Panc1 (cell line): ENCODE measurements at places on chromosomes 16 and 17. TPM values are rescaled to one million over a fixed set of nuclear protein-coding genes. Genes with fewer than 3 reads are reported as not detected.

SEPTIN12 gene
- total RNA-seq: not detected

TSPOAP1 gene
- total RNA-seq: 0.05 TPM

NPIPB9 gene
- 0.90 TPM for total RNA-seq

ZNF597 gene
- total RNA-seq: 2.7 TPM

HS3ST3A1 gene
- 0.31 TPM for total RNA-seq

HS3ST6 gene
- 3.3 TPM for total RNA-seq

ATF7IP2 gene
- total RNA-seq: 25.2 TPM

MYL11 gene
- total RNA-seq: not detected

DNA sequence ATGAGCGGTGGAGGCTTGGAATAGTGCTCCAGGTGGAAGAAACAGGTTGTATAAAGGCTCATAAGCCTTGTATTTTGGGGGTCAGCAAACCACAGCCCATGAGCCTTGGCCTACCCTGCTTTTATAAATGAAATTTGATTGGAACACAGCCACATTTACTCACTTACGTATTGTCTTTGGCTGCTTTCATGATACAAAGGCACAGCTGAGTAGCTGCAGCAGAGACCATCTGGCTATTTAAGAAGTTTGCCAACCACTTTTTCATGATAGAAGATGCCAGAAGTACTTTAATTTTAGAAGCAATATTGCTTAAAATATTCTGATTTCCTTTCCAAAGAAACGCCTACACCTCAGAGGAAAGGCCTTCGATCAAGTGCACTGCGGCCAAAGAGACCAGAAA lies 73.8 kb downstream of the C17orf58 start:
- H3K4me3 ChIP-seq: no peak overlapping the region
- DNase-seq: no peak
- H3K4me1 ChIP-seq: no peaks in the 10 kb centered on the region
- H3K27me3 ChIP-seq: no peaks in the 10 kb centered on the region
- H3K36me3 ChIP-seq: peaks cover 13% of the 10 kb centered on the region; the same call in 1 of the 2 replicates

GRCh38 chr16:70678898-70679670 lies 6.8 kb downstream of the MTSS2 start:
- no peaks in the 10 kb centered on the region for H3K36me3 ChIP-seq
- H3K4me3 ChIP-seq: no peak overlapping the region
- no peaks in the 10 kb centered on the region for H3K27me3 ChIP-seq
- peaks cover 20% of the 10 kb centered on the region for H3K4me1 ChIP-seq
- H3K27ac ChIP-seq: no peak overlapping the region

- no peak overlapping the region for H3K27ac ChIP-seq
- no peaks in the 10 kb centered on the region for H3K27me3 ChIP-seq
- no peak overlapping the region for H3K4me3 ChIP-seq
- no peaks in the 10 kb centered on the region for H3K4me1 ChIP-seq
- DNase-seq: no peak
Observed at GRCh38 chr17:540631-541030, 174.0 kb downstream of the VPS53 start.

DNA sequence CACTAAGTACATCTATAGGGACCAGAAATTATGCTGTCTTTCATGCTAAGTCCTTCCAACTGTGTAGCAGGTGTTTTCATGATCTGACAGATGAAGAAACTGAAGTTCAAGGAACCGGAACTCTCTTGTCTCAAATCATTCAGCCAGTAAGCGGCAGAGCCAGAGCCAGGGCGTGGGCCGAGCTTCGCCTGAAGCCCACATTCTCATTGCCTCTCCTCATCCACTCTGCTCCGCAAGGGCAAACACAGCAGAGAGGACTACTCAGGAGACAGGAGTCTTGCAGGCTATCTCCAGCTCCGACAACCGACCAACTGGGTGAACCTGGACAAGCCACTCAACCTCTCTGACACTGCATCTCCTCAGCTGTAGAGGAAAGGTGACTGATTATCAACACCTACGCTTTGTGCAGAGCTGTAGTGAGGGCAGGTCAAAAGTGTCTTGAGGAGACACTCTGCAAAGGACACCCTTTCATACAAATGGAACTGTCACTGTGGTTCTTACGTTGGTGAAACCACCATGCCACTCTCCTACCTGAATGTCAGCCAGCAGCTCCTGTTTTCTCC lies 72.9 kb downstream of the CYTH1 start:
- H3K4me3 ChIP-seq: no peak overlapping the region
- H3K4me1 ChIP-seq: peaks cover 15% of the 10 kb centered on the region; the same call in 1 of the 2 replicates
- no peak overlapping the region for H3K27ac ChIP-seq
- H3K36me3 ChIP-seq: 0 out of 2 replicates have a peak, but pooled peaks cover 2% of the 10 kb centered on the region

DNA sequence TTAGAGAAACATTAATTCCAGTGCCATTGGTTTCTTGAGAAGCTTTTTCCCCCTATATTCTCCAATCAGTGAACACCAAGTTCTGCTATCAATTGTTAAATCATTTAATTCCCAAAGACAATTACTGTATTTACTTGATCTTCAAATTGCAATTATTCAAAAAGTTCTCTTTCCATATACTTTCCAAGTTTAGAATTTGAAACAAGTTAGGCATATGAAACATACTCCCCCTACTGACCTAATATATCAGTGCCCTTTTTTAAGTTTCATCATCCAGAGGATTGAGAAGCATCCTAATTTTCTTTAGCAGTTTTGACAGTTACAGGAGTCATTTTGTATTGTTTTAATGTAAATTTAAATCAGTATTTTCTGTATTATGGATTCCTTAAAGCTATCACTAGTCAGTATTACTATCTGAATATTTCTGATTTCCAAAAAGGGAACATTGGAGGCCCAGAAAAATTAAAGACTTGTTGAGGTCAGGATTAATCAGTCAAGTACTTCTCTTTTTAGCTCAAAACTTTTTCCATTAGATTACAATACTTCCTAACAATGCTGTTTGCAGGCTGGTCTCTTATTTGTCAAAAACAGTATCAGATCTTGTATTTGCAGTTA lies 16.3 kb downstream of the MEIOC start:
- no peaks in the 10 kb centered on the region for H3K27me3 ChIP-seq
- H3K36me3 ChIP-seq: no peaks in the 10 kb centered on the region; the same call in 1 of the 2 replicates
- H3K4me3 ChIP-seq: no peak overlapping the region

DNA sequence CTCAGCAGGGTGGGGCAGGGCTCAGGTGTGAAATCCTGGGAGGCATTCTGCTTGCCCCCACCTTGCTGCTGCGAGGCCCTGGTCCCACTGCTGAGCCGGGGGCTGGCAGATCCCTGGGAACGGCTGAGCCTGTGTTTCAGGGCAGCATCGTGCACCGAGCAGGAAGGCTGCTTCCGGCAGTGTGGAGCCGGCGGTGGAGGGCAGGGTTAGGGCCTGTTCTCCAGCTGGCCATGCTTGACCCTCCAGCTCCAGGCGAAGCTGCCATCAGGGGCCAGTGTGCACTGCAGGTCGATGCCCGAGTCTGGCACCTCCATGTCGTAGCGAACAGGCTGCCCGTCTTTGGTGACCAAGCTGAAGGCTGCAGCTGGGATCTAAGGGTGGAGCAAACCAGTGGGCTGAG lies 2.5 kb upstream of the SPATA32 start:
- no peaks in the 10 kb centered on the region for H3K27me3 ChIP-seq
- peaks cover 6% of the 10 kb centered on the region for H3K36me3 ChIP-seq
- H3K4me1 ChIP-seq: peaks cover 73% of the 10 kb centered on the region
- DNase-seq: no peak
- peak overlapping the region; percentile 52 for H3K27ac ChIP-seq

GRCh38 chr17:72872396-72872795 lies 220.1 kb downstream of the SLC39A11 start:
- no peak for DNase-seq
- H3K27ac ChIP-seq: no peak overlapping the region

DNA sequence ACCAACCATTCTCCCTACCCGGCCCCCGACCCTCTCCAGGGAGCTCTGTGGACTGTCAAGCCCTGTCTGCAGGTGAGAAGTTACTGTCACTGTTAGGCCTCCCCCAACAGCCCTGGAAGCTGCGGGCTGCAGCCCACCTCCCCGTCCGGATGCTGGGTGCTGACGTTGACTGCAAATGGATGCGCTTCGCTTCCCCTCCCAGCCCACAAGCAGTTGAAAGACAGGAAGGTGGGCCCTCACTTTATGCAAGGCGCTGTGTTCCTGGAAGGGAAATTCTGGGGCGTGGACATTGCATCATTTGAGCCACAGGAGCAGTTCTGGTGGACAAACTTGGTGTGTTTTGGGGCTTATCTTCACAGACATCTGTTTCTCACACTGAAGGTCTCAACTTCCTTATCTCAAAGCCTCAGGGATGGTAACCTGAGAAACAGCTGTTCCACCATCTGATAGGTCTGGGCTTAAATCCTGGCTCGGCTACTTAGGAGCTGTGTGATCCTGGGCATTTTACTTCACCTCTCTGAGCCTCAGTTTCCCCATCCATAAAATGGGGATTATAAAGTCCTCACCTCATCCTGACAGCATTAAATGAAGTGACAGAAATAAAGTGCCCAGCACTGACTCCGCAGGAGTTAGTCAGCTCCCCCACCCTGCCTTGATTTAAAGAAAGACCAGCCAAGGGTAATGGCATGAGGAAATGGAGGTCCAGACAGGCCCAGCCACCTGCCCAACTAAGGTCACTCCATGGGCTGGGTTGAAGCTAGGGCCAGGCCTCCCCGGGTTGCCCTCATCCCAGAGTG lies 4.6 kb upstream of the DRC7 start:
- DNase-seq: no peak
- no peak overlapping the region for H3K4me3 ChIP-seq
- no peaks in the 10 kb centered on the region for H3K4me1 ChIP-seq

GRCh38 chr16:10787304-10787703 lies 31.3 kb downstream of the TVP23A start:
- no peak overlapping the region for H3K27ac ChIP-seq
- DNase-seq: no peak
- peaks cover 2% of the 10 kb centered on the region for H3K27me3 ChIP-seq
- no peaks in the 10 kb centered on the region for H3K4me1 ChIP-seq
- no peaks in the 10 kb centered on the region for H3K36me3 ChIP-seq

DNA sequence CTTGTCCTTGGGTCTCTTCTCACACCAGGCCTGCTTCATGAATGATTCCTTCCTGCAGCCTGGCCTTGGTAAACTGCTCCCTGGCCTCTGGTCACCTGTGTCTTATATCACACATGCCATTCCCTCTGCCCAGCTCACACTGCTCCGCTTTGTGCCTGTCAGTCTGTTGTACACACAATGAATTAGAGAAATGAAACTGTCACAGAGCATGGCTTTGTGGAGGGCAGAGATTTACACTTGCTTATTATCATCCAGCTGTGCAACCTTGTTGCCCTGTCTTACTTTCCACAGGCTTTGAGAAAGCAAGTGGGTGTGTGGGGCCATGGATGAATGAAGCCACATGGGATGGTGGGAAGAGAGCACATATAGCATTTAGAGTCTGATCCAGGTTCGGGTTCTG lies 22.4 kb downstream of the ALDH3A2 start:
- H3K36me3 ChIP-seq: no peaks in the 10 kb centered on the region
- no peak overlapping the region for H3K4me3 ChIP-seq
- H3K27me3 ChIP-seq: no peaks in the 10 kb centered on the region
- no peaks in the 10 kb centered on the region for H3K4me1 ChIP-seq

DNA sequence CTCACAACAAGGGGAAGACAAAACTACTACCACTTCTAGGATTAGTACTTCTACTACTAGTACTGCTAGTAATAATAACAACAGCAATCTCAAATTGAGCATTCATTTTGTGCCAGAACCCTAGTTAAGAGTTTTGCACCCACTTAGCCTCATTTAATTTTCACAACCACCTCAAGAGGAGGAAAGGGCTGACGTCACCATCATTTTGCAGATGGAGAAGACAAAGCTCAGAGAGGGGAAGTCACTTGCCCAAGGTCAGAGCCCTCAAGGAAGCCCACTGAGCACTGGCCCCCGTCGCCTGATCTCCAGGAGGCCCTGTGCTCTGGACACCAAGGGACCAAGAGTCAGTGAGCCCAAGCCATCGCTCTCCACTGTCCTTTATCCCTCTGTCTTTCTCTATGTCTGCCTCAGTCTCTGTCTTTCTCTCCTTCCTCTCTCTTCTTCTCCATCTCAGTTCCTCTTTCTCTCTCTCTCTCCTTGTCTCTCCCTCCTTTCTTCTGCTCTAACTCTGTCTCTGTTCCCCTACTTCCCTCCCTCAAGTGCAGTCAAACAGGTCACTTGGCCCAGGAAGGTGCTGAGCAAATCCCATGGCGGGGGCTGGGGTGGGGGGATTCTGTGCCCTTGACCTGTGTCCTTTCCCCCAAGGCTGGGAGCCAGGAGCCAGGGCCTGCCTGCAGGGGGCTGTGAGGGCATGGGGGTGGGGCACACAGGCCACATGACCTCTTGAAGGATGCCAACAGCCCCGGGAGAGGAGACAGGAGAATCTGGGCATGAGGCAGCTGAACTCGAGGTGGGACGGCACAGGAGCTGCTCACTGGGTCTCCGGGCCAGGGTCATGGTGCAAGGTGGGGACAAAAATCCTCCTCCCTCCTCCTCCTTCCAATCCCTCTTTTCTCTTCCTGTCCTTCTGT lies 11.2 kb upstream of the NGFR start:
- no peaks in the 10 kb centered on the region for H3K36me3 ChIP-seq
- no peaks in the 10 kb centered on the region for H3K4me1 ChIP-seq
- DNase-seq: no peak
- H3K4me3 ChIP-seq: no peak overlapping the region
- peaks cover 4% of the 10 kb centered on the region; the same call in 1 of the 2 replicates for H3K27me3 ChIP-seq
- no peak overlapping the region for H3K27ac ChIP-seq

DNA sequence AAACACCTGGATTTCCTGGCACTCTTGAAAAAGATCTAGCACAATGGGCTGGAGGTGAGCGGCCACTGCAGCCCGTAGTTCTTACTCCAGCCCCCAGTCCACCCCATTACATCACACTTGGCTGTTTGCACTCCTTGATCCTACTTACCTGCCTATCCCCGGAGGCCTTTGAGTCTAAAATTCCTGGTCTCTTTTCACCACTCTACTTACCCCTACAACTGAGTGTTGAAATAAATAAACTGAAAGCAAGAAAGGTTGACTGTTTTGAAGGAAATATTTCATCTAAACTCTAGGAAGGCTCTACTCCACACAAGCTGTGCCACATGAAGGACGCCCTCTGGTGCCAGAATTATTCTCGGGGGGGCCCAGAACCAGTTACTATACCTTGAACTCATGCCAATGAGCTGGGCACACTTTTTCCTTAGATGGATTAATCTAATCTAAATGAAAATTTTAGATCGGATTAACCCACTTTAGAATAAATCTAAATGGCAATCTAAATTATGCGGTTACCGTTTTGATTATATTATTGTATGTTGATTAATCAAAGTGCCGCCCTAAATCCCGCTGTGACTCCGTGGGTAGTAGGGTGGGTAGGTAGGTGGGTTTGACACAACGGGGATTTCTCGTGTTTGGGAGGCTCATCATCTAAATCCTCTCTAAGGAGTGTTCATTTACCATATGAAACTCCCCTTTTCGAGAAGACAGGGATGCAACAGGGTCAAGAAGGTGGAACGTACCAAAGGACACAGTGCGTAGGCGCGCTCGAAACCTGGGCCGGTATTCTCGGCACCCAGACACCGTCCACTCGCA lies 651 bp upstream of the EIF1 start:
- H3K27me3 ChIP-seq: no peaks in the 10 kb centered on the region
- H3K27ac ChIP-seq: peak overlapping the region; percentile 100
- peaks cover 27% of the 10 kb centered on the region for H3K36me3 ChIP-seq

GRCh38 chr16:58847902-58848661 lies 114.0 kb upstream of the GOT2 start:
- no peaks in the 10 kb centered on the region for H3K36me3 ChIP-seq
- no peaks in the 10 kb centered on the region for H3K27me3 ChIP-seq
- no peaks in the 10 kb centered on the region for H3K4me1 ChIP-seq
- DNase-seq: no peak
- no peak overlapping the region for H3K4me3 ChIP-seq
